ENCODE measurements at places on chromosomes 2 and 18.

DNA sequence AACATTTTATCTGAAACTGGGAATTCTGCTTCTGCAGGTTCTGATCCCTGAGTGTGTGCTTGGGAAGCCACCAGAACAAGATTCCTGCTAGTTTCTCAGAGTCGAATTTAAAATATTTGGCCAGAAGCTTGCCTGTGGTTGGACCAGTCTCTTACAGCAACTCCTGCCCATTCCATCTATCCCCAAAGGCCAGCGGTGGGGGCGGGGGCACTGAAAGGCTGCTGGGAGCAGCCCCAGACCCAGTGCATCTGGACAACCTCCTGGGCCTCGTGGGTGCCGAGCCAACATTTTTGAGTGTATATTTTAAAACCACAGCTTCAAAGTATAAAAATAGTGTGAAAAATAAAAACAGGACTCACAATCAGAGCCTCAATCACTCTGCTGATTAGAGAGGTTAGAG, 38.6 kb upstream of the ZFP36L2 start:
- no peak for DNase-seq

GRCh38 chr2:36663851-36664695, 32.4 kb upstream of the VIT start:
- peak; percentile 42 for DNase-seq

DNA sequence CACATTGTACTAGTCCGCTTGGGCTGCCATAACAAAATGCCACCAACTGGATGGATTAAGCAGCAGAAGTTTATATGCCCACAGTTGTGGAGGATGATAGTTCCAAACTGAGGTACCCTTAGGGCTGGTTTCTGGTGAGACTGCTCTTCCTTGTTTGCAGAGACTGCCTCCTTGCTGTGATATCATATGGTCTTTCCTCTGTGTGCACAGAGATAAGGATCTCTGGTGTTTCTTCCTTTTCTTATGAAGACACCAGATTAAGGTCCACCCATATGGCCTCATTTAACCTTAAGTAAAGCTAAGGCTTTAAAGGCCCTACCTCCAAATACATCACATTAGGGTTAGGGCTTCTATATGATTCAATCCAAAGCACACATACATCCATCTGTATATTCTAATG, 738.2 kb upstream of the GCFC2 start:
- no peak for DNase-seq

- DNase-seq = peak; percentile 56
Observed at GRCh38 chr2:218396688-218397462, 2.8 kb upstream of the CTDSP1 start.

DNA sequence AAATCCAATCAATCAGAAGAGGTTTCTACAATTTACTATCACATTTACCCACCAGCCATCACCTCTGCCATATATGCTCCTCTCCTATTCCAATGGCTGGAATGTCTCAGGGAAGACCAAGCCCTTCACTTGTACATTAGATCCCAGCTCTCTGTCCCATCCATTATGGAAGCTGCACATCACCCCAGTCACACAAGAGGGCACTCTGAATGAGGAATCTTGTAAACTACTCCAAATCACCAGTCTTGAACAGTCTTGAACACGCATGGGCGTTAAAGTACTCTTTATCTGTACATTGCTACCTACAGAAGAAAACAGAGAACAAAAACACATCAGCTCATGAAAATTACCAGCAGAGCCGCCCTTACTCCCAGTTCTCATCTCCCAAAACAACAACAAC, 38.7 kb downstream of the ZC3H8 start:
- no peak for DNase-seq

Measured in hindlimb muscle (tissue), 1 donor.